T follicular helper cell (primary cell): ENCODE measurements at places on chromosomes 11 and 22.
A peak's percentile ranks its signal among the peaks of the same experiment; 100 is the strongest.

DNA sequence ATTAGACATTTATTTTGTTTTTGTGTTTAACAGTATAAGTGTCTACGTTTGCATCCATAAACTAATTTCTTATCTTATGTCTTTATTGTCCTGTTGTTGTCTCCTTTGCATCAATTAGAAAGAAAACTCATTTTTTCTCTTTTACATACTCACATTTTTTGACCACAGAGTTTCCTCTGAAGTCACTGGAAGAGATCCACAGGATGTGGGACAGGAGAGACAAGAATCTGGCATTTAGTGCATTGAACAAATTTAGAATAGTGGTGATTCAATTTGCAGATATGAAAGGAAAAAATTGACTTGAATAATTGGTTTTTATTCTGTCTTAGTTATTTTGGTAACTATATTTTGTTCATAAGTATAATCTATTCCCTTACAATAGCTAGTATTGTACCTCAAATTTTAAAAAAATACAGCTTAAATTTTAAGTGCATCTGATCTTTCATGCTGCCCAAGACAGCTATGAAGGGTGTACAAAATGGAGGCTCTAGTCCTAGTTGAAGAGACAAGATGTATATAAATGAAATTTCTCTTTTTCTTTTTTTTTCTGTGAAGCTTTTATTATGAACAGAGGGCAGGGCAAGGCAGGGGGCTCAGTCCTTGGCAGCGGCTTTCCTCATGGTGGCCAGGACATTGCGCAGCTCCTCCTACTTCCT lies 24.4 kb downstream of the HORMAD2 start:
- DNase-seq, result no peak

DNA sequence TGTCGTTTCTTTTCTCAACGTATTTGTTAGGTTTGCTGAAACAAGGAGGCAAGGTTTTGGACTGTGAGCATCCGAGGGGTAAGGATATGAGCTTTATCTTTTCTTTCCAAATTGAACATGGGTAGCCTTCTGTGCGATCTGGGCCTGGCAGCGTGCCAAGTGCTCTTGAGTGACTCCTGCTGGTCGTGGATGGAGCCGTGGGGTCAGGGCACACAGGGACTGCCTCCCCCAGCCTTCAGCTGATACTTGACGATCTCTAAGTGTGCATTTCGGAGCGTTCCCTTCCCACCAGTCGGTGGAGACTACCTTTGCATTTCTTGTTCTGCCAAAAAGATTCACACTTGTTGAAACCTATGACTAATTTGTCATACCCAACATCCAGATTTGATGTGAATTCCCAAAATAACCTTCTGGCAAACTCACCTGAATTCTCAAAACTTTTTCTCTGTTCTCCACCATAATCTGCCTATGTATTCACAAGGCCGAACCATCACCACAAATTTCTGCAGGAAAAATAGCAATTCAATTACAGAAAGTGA lies 40.1 kb upstream of the CLMP start:
- peak; percentile 14 for DNase-seq

DNA sequence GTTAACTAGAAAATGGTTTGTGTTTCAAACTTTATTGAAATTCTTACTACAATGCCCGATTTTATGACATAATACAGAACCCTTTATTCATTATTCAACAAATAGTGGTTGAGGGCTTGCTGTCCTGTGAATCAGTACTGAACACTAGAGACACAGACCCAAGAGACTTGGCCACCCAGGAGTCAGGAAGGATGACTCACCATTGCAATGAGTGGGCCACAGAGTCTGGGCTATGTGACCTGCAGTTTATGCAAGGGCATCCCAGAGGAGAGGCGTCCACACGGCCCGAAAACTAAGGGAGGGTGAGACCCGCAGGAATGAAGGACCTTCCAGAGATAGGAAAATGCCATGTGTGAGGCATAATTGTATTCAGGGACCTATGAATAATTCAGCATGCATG lies 143.8 kb upstream of the DDI1 start:
- DNase-seq, result no peak

- DNase-seq, result no peak
Measured at GRCh38 chr11:100672498-100673033, 14.5 kb upstream of the ARHGAP42 start.

- DNase-seq, result no peak
Measured at GRCh38 chr22:38744981-38745380, 10.8 kb downstream of the SUN2 start.

DNA sequence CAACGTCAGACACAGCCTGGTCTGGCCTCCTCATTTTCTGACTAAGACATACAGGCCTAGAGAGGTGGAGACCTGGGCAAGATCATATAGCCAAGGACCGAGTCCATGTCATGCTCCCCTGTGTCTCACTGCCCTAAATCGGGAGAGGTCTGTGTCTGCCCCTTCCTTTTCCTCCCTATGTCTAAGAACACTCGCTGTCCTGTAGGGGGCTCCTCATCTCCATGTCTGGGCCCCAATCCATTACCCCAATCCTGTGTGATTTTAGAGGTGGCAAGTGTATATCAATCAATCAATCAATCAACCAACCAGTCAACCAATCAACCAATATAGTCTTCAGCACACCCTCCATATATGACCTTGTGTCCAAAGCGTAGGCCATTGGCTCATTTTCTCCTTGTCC lies 125.7 kb downstream of the KIRREL3 start:
- DNase-seq, result no peak

- no peak for DNase-seq
Measured at GRCh38 chr11:22879630-22880029, 19.4 kb upstream of the CCDC179 start.

DNA sequence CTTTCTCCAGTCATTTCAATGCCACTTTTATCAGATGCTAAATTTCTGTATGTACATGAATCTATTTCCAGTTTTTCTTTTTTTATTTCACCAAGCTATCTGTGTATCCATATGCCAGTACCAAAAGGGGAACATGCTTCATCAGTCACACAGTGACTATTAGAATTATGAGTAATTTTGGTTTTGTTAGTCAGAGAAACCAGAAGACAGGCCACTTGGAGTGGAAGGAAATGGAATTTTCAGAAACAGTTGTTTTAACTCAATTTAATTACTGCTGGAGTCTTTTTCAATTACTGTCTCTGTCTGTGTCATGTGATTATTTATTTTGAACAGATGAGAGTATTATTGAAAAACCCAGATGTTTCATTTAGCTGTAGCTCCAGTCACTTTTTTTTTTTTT lies 84.6 kb upstream of the ANO3 start:
- DNase-seq, result no peak
